ENCODE measurements at places on chromosomes 6 and 20. TPM values are rescaled to one million over a fixed set of nuclear protein-coding genes. Genes with fewer than 3 reads are reported as not detected.

The ZC2HC1B gene
- total RNA-seq: not detected

The ADTRP gene
- total RNA-seq: 0.76 TPM

The CFB gene
- 72.6 TPM for total RNA-seq

The GGTLC1 gene
- not detected for total RNA-seq

The ARMH2 gene
- total RNA-seq: not detected

The MAFB gene
- total RNA-seq: 38.6 TPM

The MRAP2 gene
- 10.3 TPM for total RNA-seq

The IRAK1BP1 gene
- total RNA-seq: 5.2 TPM

The MCHR2 gene
- not detected for total RNA-seq

The NT5E gene
- total RNA-seq: 52.7 TPM

The FOXQ1 gene
- 1.7 TPM for total RNA-seq

The CYP24A1 gene
- total RNA-seq: not detected

The PRRT1 gene
- total RNA-seq: 6.1 TPM

The LHFPL5 gene
- not detected for total RNA-seq

The RNGTT gene
- total RNA-seq: 13.2 TPM

The OR2B6 gene
- total RNA-seq: not detected

The PRL gene
- 0.36 TPM for total RNA-seq

The LPA gene
- 0.36 TPM for total RNA-seq

The SPATS1 gene
- total RNA-seq: not detected

The CNR1 gene
- total RNA-seq: 3.5 TPM

The SNAP25 gene
- total RNA-seq: 2.5 TPM

The PRICKLE4 gene
- 9.0 TPM for total RNA-seq

The FOXC1 gene
- total RNA-seq: 61.8 TPM

The TRIM26 gene
- 42.6 TPM for total RNA-seq

The ANKRD66 gene
- total RNA-seq: not detected

The HTR1E gene
- total RNA-seq: not detected

The DAAM2 gene
- 61.9 TPM for total RNA-seq
